ENCODE measurements at places on chromosomes 5 and 9. TPM values are rescaled to one million over a fixed set of nuclear protein-coding genes. Genes with fewer than 3 reads are reported as not detected.

The CDH6 gene
- 1.4 TPM for total RNA-seq

The PCDHGA3 gene
- 5.9 TPM for total RNA-seq

The CCT5 gene
- 180 TPM for total RNA-seq

DNA sequence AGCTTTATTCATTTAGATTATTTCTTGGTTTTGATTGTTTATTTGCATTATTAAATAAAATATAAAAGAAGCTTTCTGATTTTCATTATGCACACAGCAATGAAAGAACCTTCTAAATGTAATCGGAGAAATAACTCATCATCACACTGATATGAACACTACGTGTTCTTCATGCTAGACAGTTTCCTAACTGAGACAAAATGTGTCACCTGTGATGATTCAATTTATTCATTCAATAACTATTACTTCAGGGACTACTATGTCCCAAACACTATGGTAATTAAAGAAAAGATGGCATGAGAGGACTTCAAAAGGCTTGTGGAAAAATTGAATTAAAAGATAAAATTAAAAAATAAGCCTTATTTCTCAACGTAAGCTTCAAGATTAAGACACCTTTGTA is 118.1 kb downstream of the SPEF2 start:
- DNase-seq = no peak

- no peak for DNase-seq
Measured at GRCh38 chr9:115296831-115297565, 179.0 kb upstream of the TNC start.

GRCh38 chr5:172801179-172801671 is 30.2 kb upstream of the DUSP1 start:
- no peak for DNase-seq

DNA sequence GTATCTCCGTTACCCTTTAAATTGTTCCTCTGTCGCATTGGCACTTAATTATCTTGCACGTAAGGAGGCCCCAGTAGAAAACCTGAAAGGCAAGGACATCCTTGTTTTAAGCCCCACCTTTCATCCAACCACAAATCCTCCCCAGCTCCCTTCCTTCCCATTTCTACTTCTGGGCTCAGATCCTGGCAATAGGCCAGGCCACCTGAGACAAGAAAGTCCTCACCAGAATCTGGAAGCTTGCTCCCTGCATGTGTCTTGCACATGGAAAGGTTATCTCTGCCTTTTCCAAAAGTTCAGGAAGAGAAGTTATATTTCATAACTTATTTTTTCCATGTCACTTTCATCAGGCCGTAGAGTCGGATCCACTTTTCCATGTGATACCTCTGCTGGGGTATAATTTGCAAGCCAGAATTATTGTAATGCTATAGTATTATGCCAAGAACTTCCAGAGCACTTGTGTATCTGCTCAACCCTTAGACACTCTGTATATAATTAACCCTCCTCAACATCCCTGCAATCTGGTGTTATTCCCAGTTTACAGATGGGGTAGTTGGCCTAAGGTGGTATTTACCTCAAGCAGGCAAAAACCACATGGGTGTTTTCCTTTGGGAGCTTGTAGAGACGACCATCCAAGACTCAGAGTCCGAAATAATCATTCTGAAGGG is 2.6 kb upstream of the SHB start:
- no peak for DNase-seq

DNA sequence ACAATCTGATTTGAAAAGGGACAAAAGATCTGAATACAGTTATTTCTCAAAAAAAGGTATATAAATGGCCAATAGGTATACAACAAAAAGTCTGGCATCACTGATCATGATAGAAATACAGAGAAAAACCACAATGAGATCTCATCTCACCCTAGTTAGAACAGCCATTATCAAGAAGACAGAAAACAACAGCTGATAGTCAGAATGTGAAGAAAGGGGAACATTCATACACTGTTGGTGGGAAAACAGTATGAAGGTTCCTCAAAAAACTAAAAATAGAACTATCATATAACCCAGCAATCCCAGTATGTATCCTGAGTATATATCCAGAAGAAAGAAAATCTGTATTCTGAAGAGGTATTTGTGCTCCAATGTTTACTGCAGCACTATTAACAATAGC is 75.7 kb upstream of the OR2K2 start:
- no peak for DNase-seq

GRCh38 chr9:18666986-18667772 is 193.2 kb downstream of the ADAMTSL1 start:
- DNase-seq = no peak
